Fibroblast of mammary gland (primary cell): ENCODE measurements at places on chromosomes 1 and 21.

- no peak for DNase-seq
These were observed 319.1 kb downstream of the CAMTA1 start for GRCh38 chr1:7104339-7104738.

- peak; percentile 82 for DNase-seq
These were observed 5.0 kb upstream of the AHCYL1 start for GRCh38 chr1:109979489-109980091.

- no peak for DNase-seq
These were observed 17.3 kb downstream of the SARS1 start for GRCh38 chr1:109231066-109231465.

DNA sequence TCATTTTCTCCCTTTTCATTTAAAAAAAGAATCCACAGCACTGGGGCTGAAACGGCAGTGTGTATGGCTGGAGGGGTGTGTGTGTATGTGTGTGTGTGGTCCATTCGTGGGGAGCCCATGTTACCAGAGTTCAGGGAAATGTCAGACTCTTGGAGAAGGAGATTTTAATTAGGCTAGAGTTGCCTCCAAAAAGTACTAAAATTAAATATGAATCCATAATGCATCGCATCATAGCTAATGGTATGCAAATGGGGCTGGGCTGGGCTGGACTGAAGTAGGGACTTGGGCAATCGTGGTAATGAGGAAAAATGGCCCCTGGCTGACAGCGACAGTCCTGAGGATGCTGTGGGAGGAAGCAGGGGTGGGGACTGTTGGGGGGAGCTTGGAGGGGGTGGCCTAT is 24.8 kb downstream of the GRIK3 start:
- no peak for DNase-seq

- DNase-seq, result no peak
These were observed 57.8 kb upstream of the C1orf53 start for GRCh38 chr1:197844651-197845050.

DNA sequence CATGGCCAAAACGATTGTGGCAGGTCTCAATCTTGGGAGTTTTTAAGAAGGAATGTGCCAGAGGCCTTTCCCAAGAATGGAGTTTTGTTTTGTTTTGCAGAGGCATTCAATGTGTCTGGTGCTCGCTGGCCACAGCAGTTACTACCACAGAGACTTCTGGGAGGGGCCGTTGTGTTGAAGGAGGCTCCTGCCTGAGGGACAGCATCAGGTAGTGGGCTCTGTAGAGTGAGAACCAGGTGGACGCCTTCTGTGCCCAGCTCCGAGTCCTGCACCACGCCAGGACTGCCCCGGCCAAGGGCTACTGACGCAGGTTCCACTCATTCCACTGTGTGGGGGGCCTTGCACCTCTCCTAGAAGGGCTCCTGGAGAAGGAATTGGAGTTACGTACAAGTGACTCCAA is 44.9 kb upstream of the RBM15 start:
- no peak for DNase-seq

DNA sequence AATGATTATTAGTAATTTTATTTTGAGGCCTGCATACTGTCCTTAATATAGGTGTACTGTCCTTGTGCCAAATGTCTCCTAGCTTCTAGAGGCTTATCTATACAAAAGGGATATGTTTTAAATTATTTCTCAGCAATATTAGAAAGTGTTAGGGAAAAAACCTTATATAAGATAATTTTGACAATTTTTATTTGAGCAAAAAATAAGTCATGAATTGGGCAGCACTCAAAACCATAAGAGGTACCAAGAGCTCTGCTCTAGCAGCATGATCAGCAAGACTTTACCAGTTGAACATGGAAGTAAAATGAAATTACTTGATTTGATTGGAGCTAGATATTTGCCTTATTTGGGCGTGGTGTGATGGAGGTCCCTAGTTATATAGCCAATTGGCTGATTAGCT is 157.1 kb downstream of the PTBP2 start:
- no peak for DNase-seq

GRCh38 chr1:180594723-180595122 is 36.0 kb downstream of the OVAAL start:
- DNase-seq, result no peak

- DNase-seq, result no peak
These were observed 7.6 kb downstream of the LRRC8B start for GRCh38 chr1:89532228-89532627.

GRCh38 chr1:57844382-57844980 is 420.6 kb upstream of the DAB1 start:
- no peak for DNase-seq

- no peak for DNase-seq
These were observed 69.6 kb downstream of the UBR4 start for GRCh38 chr1:19140465-19140864.

- DNase-seq, result no peak
These were observed 332.1 kb downstream of the KIF26B start for GRCh38 chr1:245486775-245487470.

- DNase-seq, result no peak
These were observed 22.3 kb upstream of the ZZZ3 start for GRCh38 chr1:77704736-77705135.

DNA sequence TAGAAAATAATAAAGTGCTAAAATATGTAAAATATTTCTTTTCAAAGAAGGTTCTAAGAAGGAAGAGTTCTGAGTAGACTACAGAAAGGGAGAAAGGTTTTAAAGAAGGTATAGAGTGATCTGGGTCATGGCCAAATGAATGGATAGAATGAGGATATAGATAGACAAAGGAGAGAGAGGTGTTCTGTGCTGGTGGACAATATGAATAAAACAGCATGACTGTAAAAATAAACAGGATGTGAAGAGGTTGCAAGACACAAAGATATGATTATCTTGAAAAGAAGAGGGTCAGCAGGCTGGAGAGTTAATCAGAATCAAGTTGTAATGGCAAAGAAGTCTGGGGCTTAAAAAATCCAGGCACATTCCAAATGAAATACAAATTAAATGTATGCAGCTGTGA is 86.7 kb upstream of the GNG4 start:
- no peak for DNase-seq

DNA sequence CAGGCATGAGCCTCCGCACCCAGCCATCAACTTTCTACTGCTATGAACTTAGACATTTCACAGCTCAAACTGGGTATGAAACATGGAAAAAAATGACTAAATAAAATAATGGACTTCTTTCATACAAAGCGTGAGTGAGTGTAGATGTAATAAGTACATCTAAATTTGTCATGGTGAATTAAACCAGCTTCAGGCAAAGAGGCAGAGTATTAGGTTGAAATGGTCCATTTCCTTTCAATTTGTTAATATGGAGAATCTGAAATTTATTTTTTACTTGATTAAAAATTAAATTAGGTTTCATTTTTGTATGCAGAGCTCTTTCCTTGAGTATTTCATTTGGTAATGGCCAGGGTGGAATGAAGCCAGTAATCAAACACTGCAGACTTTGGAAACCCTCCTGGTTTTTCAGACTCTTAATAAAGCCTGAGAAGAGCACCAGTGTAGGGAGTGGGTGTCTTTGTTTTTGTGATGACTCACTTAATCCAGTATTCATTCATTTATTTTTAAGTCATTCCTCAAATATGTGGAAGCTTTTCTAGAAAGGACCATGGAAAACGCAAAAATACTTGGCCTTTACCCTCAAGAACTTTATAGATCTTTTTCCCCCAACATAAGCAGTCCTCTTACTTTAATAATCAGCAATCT is 49.2 kb downstream of the ALG14 start:
- DNase-seq, result peak; percentile 94

DNA sequence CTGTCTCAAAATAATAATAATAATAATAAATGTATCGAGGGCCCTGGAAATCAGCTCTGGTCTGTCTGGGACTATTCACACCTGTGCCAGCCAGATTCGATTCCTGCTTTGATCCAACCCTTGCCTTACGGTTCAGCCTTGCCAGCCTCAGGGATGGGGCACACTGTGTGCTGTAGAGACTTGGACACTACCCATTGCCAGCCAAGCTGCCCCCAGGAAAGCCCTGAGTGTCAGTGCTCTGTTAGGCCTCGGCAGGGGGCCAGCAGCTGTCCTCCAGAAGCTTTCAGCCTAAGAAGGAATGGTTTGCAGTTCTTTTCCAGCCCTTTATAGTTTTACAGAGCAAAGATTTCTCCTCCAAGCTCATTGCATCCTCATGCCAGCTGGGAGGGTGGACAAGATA is 96.2 kb upstream of the RUNX3 start:
- no peak for DNase-seq

DNA sequence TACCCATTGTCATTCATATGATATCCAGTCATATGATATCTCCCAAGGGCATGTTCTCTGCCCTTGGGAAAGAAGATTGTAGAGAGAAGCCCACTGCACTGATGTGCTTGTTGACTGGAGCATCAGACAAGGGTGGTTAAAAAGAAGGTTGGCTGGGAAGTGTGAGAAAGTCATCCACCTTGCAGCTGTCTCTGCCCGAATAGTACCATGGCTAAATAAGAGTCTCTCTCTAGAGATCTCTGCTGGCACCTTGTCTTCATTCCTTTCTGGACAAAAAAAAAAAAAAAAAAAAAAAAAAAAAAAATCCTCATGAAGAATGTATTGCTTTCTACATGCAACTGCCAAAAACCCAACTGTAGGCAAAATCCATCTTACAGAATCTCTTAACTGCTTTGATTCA is 349.7 kb upstream of the ESRRG start:
- DNase-seq, result no peak

DNA sequence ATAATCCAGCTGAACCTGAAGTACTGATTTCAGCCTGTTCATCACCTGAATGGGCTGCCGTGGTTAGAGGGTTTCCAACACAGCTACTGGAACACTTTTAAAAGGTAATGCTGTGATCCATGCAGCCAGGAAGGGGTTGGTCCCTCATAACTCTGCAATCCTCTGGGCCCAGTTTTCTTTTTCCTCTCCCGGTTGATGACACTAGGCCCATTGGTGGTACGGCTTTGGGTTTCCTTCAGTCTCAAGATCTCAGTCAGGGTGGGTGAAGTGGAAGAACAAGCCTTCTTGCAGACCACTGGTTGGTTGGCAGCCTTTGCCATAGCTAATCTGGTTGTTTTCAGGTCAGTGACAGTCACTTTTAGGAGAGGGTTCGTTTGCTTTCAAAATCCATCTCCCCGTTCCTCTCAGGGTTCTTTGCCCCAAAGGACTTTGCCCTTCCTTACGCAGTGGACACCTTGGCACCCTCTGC is 502 bp upstream of the SLC35A3 start:
- DNase-seq, result no peak

GRCh38 chr1:220974431-220974830 is 95.2 kb downstream of the HLX start:
- DNase-seq, result no peak

GRCh38 chr1:169364948-169365347 is 2.6 kb downstream of the NME7 start:
- no peak for DNase-seq

- DNase-seq, result no peak
These were observed 42.1 kb downstream of the POU2F1 start for GRCh38 chr1:167262836-167263235.

- no peak for DNase-seq
These were observed 1.9 kb upstream of the AK5 start for GRCh38 chr1:77279929-77280328.

- no peak for DNase-seq
These were observed 71.4 kb downstream of the AXDND1 start for GRCh38 chr1:179437171-179437570.

- no peak for DNase-seq
These were observed 303.6 kb downstream of the MATN1 start for GRCh38 chr1:30419831-30420230.

DNA sequence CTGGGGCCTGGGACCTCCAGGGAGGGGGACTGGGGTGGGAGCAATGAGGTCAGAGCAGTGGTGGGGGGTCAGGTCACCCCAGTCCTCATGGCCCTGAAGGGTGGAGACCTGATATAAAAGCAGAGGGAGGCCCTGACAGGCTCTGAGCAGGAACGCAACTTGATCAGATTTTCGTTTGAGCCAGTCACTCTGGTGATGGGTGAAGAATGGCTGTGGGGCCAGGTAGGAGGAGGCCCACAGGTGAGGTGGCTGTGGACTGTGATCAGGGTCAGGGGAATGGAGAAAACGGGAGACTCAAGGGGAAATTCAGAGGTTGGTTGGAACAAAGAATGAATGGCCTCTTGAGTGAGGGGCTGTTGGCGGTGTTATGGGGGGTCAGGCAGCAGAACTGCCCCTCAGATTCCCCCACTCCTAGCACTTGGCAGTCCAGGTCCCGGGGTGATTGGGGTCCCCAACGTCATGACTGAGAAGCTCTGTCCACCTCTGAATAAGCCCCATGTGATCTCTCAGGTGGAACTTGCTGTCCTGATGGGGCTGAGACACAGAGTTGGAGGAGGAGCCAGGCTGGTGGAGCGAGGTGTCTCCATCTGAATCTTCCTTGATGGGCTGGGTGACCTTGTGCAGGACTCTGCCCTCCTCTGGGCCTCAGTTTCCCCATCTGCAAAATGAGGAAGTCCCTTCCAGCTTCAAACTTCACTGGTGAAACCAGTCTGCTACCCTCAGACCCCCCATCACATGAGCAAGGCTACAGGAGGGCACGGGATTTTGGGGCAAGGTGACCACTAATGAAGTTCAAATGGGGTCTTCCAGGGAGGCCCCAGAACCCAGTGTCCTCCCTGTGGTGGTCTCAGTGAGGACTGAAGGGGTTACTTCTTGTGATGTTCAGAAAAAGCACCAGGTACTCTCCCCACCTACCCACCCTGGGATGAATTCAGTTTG is 683.0 kb downstream of the MATN1 start:
- no peak for DNase-seq

DNA sequence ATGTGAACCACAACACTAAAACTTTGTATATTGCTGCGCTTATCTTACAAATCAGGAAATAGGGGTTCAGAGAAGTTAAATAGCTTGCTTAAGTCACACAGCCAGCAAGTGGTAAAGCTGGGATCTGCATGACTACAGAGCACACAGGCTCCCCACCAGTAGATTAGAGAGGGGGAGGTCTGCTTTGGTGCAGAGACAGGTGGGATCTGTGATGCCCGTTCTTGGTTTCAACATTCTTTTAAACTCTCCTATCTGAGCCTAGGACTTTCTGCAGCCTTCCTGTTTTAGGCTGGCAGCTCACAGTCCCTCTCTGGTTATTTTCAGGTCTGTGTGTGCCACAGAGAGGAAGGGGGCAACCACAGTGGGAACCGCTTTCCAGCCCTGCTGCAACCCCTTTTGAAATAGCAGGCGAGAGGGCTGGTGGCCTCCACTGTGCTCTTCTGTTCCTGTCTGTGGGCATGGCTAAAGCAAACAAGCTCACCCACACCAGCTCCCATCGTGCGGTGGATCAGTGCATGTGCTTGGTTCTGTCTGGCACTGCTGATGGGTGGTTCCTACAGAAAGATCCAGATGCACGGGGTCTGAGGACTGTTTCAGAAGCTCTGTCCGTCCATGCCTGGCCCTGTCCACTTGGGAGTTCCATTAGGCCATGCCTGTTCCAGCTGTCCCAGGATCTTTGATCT is 1.7 kb upstream of the IL6R start:
- no peak for DNase-seq

GRCh38 chr1:28966617-28967016 is 52.2 kb downstream of the EPB41 start:
- no peak for DNase-seq

- DNase-seq, result no peak
These were observed 49.0 kb upstream of the LRP8 start for GRCh38 chr1:53376742-53377437.
